ENCODE measurements at places on chromosomes 2 and 18. TPM values are rescaled to one million over a fixed set of nuclear protein-coding genes. Genes with fewer than 3 reads are reported as not detected.

Gene TMEM198
- total RNA-seq, result 1.7 TPM

GRCh38 chr2:53104263-53104662, 663.3 kb upstream of the CHAC2 start:
- H3K36me3 ChIP-seq, result no peaks in the 10 kb centered on the region
- no peaks in the 10 kb centered on the region for H3K27me3 ChIP-seq
- no peaks in the 10 kb centered on the region for H3K4me1 ChIP-seq
- DNase-seq, result no peak

GRCh38 chr2:234135750-234136221, 85.3 kb downstream of the SPP2 start:
- no peak overlapping the region for H3K4me3 ChIP-seq
- no peaks in the 10 kb centered on the region for H3K4me1 ChIP-seq
- peaks cover 3% of the 10 kb centered on the region for H3K27me3 ChIP-seq
- H3K36me3 ChIP-seq, result no peaks in the 10 kb centered on the region

- peaks cover 23% of the 10 kb centered on the region for H3K27me3 ChIP-seq
- no peak for DNase-seq
- no peak overlapping the region for H3K27ac ChIP-seq
- H3K4me3 ChIP-seq, result no peak overlapping the region
Observed at GRCh38 chr2:216369821-216370220, 2.5 kb downstream of the MARCHF4 start.

DNA sequence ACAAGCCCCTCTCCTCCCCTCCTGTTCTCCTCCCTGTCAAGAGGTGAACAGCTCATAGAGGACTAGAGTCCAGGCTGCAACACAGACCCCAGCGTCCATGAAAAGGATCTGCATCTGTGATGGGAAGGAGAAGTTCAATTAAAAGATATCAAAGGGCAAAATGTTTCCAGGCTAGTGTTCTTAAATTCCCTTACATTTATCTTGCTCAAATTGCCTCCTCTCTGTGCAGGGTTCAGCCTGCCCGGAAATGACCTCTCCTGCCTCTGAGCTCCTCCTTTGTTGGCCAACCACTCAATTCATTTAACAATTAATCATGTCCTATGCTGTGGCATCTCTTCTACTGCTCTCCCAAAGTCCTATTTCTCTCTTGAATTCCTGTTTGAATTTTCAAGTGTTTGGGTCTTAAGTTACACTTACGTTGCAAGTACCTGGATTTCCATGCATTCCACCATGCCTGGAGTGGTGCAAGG, 105.3 kb downstream of the TSN start:
- no peaks in the 10 kb centered on the region for H3K4me1 ChIP-seq
- H3K27ac ChIP-seq, result no peak overlapping the region
- H3K36me3 ChIP-seq, result no peaks in the 10 kb centered on the region
- no peaks in the 10 kb centered on the region for H3K27me3 ChIP-seq
- no peak overlapping the region for H3K4me3 ChIP-seq
